ENCODE measurements at places on chromosomes 13 and 19.

GRCh38 chr13:52405767-52406494 is at the start of gene THSD1:
Gene THSD1 (minus strand): TSS chr13:52406172. CDS start chr13:52402600, 3,572 bp downstream.
- no peak for DNase-seq

- DNase-seq: no peak
Measured at GRCh38 chr19:16778796-16779411, 50.3 kb upstream of the SIN3B start.

GRCh38 chr19:39375929-39376328 is 15.0 kb downstream of the PAF1 start:
- DNase-seq: no peak

DNA sequence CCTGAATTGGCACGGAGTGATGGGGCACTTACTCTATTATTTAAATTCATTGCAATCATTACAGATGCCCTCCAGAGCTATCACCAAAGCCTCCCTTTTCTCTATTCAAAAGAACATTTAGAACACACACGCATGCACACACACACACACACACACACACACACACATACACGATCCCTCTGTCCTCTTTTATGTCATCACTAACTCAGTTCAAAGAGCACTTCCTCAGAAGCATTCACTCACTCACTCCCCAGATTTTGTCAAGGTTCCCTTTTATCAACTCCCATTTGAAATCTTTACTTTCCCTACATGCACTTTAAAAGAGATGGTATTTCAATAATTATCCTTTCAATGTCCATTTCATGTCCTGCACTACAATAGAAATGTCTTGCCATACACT is 22.4 kb upstream of the IGFL4 start:
- no peak for DNase-seq

- no peak for DNase-seq
Measured at GRCh38 chr13:21075379-21076249, 14.2 kb upstream of the LATS2 start.

DNA sequence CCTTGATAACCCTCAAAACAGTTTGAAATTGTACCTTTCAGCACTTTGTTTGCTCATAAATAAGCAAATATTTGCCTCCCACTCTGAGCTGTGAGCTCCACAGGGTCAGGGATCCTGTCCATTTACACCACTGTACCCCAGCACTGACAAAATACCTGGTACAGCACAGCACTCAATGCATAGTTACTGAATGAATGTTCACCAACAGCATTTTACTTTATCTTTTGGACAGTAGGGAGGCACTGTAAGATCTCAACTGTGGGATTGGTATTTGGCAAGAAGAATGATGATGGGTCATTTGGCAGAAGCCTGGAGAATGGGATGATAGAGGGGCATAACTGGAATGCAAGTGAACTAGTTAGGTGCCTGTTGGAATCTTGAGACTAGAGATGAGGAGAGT is 127.2 kb upstream of the ARGLU1 start:
- no peak for DNase-seq
